A172 (cell line): ENCODE measurements at places on chromosomes 7 and 10.

DNA sequence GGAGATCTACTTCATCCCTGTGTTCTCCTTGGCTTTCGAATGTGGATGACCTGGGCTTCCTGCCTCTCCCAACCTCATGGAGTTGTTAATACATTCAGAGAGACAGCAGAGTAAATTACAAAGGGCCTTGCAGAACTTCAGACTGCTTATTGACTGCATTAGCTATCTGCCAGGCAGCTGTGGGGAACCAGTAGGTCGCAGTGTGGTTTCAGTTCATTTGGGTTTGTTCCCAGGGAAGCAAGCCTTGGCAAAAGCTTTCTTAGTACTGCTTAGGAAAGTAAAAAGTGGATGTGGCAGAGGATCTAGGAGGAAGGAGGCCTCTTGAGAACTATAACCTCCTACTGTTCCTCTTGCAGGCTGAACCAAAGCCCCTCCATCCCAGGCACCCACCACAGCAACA is 9.2 kb downstream of the NPFFR1 start:
- peak; percentile 29 for DNase-seq

DNA sequence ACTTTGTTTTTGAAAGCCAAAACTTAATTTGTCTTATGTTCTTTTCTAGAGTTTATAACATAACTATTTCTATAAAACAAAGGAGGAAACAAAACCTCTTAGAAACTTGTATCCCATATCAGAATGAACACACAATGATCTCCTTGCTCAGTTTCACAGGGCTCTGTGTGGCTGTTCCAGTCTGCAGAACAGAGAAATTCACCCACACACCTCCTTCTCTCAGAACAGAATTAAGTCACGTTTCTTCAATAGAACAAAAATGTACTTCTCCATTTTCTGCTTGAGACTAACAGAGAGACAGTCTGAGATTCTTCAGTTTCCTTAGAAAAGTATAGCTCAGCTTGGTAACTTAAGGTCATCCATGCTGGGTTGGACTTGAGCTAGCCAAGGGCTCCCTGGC is 15.8 kb upstream of the DOCK1 start:
- DNase-seq, result no peak

DNA sequence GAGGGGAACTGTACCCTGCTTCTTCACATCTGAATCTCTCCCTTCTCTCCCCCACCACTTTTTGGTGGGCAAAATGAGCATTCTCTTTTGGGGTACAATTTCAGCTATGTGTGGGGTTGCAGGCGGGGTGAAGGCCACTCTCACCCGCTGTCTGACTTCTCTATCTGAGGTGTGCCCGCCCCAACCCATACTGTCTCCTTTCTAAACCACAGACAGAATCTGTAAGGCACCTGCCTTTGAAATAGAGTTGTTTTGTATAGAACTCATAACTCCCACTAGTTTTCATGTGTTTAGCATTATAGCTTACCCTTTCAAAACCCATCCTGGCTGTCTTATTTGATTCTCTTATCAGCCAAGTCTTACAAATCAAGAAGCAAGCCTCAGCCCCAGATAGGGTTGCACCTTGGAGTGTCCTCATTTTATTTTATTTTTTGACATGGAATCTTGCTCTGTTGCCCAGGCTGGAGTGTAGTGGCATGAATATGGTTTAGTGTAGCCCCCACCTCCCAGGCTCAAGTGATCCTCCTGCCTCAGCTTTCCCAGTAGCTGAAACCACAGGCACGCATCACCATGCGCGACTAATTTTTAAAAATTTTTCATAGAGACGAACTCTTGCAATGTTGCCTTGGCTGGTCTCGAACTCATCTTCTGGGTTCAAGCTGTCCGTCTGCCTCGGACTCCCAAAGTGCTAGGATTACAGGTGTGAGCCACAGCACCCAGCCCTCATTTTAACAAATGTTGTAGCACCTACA is 11.9 kb downstream of the TSPAN14 start:
- no peak for DNase-seq

GRCh38 chr10:78456649-78457400 is 423.2 kb downstream of the RPS24 start:
- no peak for DNase-seq

DNA sequence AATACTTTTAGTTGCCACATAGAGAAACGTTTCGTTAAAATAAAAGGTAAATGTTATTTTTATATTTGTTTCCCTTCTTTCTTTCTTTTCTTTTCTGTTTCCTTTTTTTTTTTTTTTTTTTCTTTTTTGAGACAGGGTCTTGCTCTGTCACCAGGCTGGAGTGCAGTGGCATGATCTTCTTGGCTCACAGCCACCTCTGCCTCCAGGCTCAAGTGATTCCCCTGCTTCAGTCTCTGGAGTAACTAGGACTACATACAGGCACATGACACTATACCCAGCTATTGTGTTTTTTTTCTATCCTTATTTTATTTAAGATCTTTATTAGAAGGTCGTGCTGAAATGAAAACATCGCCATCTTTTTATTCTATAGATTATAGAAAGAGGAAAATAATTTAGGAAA is 661.8 kb upstream of the MBL2 start:
- no peak for DNase-seq

DNA sequence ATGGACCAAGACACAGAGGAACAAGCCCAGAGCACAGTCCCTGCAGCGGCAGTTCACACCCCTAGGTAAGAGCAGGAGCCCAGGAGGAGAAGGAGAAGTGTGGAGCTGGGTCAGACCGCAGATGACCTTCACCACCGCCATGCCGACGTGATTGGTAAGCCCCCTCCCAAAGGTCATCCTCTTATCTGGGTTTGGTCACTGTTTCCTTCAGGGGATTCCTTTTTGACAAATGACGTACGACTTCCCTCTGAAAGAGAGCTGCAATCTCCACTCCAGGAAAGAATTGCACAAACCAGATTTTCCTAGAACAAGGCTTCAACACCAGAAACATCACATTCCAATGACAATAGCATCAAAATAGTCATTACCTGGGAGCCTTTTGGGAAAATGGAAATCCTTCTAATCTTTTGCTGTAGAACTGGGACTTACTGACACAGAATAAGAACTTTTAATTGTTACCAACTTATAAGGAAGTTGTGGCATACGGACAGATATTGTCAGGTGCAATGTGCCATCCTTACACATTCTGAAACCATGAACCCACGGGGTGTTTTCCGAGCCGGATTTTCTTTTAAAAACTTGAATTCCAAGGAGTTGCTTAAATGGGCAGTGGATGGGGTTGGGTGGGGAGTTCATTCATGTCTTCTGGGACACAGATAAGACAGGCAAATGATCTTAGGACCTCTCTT is 20.8 kb upstream of the ADAM12 start:
- peak; percentile 52 for DNase-seq

- DNase-seq, result no peak
Observed at GRCh38 chr7:39360038-39360437, 206.2 kb upstream of the YAE1 start.
